Occipital lobe (tissue), 3 donors: ENCODE measurements at places on chromosomes 2 and 18.

DNA sequence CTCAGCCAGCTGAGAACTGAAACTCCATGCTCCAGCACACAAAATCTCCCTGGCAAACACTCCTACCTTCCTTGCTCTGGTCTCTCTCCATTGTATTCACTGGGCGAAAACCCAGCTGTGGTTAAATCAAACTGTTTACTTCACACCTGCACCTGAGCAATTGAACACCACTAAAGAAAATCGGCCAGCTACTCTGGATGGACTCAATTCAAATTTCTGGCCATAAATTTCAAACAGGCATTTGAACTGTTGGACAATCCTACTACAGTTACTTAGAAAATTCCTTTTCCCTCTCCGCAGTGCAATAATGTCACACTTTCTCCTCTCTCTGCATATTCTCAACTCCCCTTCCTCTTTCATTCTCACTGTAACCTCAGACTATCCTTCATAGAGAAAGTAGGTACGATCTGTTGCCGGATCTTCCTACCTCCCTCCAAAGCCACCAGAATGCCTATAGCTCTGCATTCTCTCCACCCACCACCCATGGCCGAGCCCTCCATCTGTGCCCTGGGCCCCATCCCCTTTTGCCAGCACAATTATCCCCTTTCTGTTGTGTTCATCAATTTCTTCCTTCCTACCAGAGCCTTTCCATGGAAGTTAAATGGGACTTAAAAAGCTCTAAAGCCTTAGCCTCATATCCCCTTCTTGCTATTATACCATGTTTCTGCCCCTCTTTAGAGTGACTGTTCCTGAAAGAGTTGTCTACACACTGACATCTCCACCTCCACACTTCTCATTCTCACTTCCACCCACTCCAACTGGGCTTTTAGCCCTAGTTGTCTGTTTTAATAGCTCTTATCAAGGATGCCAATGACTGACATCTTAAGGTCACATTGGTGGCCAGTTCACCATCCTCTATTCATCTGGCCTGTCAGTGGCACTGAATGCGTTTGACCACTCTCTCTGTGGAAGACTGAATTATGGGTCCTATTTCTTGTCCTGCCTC is 127.5 kb upstream of the SLC1A4 start:
- DNase-seq = no peak

DNA sequence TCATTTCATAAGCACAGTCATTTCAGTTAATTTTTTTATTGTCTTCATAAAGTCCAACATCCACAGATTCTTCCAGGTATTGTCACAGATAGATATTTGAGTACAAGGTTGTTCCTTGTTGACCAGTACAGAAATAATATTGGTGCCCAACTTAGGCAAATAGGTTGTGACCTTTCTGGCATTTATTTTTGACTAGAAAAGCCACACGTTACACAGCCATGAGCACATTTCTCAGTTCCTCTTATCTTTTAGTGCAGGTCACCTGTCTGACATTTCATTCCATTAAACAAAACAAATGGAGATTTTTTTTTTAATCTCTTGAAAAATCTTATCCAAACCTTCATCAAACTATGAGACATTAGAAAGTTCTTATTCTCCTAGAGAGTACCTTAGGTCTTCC is 428.8 kb downstream of the ZNF521 start:
- no peak for DNase-seq

- DNase-seq = no peak
Measured at GRCh38 chr2:138708682-138709241, 71.4 kb downstream of the NXPH2 start.

DNA sequence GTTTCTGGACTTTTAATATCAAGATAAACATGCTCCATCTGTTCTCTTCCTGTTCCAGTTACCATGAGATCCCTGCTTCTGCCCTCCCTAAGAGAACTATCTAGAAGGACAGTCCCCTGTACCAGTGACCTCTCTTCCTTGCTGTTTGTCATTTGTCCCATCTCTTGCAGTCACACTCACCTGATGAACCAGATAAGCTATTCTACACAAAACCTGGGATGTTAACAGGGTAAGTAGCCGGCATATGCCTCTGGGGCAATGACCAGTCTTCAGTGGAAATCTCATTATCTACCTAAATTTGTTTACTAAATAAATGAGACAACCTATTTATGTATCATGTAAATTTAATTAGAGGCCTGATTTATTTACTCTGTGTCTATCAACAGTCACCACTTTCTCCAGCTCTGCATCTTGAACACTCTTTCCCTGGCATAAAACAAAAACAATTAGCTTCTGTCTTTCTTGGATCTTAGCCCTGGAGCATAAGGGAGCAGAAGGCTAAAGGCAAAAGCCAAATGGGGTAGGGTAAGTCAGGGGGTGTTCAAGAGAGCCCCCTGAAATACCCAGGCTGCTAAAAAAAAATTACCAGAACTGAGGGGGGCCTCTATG is 337.7 kb downstream of the ALK start:
- no peak for DNase-seq

GRCh38 chr2:168692132-168692744 is 110.2 kb upstream of the NOSTRIN start:
- no peak for DNase-seq

GRCh38 chr2:224894356-224894755 is 147.9 kb downstream of the DOCK10 start:
- no peak for DNase-seq

- no peak for DNase-seq
Measured at GRCh38 chr2:135840601-135841000, 3.6 kb upstream of the LCT start.
